ENCODE measurements at places on chromosomes 12 and 14.

GRCh38 chr12:14950982-14951746 lies 10.2 kb downstream of the ARHGDIB start:
- no peak for DNase-seq

DNA sequence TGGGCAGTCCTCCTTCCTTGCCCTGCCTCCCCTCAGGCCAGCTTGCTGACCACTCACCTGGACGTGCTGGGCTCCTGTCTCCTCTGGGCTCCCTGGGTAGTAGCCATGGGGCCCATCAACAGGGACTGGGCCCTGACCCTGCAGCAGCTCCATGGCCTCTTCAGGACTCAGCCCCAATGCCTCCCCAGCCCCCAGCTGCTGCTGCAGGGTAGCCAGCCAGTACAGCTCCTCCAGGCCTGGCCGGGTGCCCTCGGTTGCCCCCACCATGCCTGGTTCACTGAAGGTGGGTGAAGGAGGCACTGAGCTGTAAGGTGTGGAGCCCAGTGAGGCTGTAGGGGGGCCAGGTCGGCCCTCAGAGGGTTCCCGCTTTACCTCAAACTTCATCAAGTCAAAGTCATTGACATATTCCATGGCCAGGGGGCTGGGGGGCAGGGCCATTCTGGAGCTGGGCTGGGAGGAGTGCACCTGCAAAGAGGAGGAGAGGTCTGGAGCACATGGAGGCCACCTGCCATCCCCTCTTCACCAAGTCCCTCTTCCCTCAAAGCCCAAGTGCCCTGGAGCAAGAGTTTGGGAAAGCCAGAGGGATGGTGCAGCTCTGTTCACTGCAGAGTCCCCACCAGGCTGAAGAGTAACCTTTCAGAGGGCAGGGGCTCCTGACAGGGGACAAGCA lies 11.2 kb downstream of the CPNE6 start:
- no peak for DNase-seq

DNA sequence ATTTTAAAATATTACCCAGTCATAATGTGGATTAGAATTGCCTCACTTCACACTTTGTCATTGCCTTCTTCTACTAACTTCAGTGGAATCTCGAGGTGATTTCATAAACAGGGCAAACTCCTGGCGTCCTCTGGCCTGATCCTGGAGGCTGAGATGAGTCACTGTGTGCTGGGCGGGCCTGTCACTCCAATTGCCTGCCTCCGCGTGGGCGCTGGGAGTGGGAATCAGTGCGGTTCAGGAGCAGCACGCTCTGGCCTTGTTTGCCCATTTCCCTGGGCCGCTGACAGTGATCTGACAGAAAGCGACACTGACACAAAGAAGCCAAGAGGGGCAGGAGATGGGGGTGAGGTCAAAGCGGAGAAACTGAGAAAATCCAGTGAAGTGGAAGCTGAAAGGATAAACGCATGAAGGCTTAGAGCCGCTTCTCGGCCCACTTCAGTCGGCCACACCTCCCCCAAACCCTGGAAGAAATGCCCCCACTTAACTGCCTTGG lies 29.7 kb downstream of the LGR5 start:
- DNase-seq = no peak

- DNase-seq = no peak
Measured at GRCh38 chr12:116302166-116303058, 24.9 kb upstream of the MED13L start.

- no peak for DNase-seq
Measured at GRCh38 chr12:92987846-92988621, 58.9 kb upstream of the EEA1 start.

- no peak for DNase-seq
Measured at GRCh38 chr12:39574785-39575497, 44.7 kb downstream of the ABCD2 start.

GRCh38 chr12:12821975-12822374 lies 8.8 kb downstream of the DDX47 start:
- no peak for DNase-seq

DNA sequence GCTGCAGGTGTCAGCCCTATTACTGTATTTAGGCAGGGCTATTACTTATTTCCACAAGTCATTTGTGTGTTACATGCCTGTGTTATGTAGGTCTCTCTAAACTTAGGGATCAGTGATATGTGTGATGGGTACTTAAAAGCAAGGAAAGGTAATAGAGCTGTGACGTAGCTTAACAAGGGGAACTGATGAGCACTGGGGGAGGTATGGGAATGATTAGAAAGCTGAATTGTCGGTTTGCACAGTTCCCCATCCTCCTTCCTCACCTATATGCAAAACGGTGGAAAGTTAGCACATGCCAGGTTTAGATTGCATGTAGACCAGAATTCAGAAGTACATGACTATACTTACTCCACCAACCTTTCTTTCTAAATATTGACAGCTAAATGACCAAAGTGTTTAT lies 494.3 kb upstream of the GARIN6 start:
- no peak for DNase-seq

DNA sequence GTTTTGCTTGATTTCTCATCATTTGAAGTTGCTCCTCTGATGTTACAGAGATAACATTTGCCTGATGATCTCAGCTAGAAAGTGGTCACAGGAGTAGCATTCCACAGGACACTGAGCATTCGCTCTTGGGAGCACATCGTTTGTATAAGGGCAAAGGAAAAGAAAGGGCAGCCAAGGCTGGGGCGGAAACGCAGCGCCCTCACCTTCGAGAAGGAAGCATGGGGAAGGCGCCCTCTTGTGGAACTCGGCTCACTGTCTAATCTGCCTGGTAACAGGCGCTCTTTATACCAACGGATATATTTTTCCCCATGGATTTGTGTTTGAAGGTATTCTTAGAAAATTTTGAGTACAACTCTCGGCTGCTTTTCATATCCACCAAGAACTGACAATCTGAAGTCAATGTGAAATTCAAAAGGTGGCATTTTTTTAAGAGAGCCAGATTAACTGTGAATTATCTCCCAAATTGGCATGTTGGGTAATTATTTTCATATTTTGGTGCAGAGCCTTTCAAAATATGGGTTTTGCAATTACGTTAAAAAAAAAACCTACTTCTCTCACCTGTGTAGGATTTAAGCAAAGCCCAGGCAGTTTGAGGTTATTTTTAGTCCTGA lies 172.7 kb downstream of the CAND1 start:
- DNase-seq = no peak

DNA sequence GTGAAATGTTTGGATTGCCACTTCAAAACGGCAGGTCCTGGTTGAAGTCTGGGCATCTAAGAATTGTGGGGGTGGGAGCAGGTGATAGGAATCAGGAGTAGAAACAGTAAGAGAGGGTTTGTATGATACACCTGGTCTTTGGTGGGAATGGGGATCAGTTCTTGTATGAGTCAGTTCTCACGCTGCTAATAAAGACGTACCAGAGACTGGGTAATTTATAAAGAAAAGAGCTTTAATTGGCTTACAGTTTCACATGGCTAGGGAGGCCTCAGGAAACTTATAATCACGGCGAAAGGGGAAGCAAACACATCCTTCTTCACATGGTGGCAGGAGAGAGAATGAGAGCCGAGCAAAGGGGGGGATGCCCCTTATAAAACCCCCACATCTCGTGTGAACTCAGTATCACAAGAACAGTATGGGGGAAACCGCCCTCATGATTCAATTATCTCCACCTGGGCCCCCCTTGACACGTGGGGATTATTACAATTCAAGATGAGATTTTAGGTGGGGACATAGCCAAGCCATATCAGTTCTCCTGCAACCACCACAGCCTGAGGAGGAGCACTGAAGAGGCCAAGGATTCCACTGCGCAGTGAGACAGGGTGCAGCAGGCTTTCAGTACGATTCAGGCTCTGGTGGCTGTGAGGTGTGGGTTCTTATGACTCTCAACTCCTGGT lies 52.1 kb downstream of the DRAM1 start:
- no peak for DNase-seq

GRCh38 chr12:53603196-53603595 lies 23.0 kb downstream of the ATF7 start:
- no peak for DNase-seq

DNA sequence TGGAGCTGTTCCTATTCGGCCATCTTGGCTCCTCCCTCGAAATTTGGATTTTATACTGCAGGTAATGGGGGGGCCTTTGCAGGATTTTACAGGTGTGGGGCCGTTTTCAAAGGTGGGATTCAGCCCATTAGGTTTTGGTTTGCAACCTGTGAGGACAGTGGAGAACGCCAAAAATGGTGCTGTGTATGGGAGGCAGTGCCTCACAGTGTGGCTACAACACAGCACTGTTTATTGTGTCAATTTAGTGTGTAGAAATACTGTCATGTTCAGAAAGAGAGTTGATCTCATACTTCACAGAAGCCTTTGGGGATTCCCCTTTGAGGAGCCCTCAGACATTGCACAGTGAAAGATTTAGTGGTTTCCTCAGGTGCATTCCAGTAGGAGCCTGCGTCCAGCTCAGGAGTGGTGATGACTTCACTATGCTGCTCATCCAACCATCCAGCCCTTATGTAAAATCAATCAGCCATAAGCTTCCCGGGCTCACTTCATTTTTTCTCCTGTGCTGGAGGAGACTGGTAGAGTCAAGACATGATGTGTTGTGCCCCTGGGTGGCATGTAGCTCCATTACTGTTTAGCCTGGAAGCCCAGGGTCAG lies 92.7 kb upstream of the PRMT8 start:
- DNase-seq = no peak

DNA sequence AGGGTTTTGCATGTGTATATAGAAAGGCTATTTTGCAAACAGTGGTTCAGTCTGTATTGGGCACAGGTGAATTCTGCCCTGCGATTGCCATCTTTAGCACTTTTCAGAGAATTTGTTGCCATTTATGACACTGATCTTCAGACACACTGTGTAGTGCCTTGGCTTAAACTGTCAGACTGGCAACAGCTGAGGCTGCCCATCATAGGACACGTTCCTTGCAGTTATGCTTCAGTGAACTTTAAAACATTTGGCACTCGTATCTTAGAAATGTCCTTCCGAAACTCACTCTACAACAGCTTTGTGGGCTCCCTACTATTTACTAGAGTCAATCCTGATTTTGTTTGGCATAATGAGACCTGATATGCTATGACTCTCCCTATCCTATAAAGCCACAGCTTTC lies 29.1 kb downstream of the AP5M1 start:
- no peak for DNase-seq

DNA sequence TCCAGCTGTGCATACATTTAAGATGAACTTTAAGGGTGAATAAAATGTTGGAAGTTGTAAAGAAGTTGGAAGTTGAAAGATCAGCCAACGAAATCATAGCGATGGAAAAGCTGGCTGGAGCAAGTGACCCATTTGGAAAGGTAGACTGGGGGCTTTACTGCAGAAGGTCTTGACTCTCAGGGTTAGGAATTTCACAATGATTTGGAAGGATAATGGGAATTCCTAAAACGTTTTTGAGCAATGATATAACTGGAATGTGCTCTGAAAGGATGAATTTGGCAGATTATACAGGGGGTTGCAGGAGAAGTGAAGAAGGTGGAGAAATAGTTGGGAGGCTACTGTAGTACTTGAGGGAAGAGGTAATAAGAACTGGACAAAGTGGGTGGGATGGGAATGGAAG lies 27.4 kb downstream of the EMP1 start:
- DNase-seq = no peak

GRCh38 chr14:55272922-55273321 lies 1.7 kb downstream of the FBXO34 start:
- no peak for DNase-seq

GRCh38 chr12:39065455-39065854 lies 160.1 kb upstream of the CPNE8 start:
- no peak for DNase-seq

GRCh38 chr12:47725893-47726292 lies 603 bp upstream of the ENDOU start:
- DNase-seq = no peak

DNA sequence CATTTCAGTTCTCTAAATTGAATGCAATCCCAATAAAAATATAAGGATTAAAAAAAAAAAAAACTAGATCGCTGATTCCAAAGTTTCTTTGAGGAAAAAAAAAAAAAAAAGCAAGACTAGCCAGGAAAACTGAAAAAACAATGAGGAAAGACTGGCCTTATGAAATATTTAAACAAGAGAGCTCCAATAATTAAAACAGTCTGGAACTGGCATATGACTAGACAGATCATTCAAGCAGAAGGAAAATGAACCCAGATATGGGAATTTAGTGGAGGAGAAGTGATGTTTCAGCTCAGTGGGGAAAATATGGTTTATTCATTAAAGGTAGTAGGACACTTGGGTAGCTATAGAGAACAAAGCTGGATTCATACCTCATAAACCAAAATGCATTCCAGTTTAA lies 42.0 kb upstream of the TBC1D15 start:
- no peak for DNase-seq

DNA sequence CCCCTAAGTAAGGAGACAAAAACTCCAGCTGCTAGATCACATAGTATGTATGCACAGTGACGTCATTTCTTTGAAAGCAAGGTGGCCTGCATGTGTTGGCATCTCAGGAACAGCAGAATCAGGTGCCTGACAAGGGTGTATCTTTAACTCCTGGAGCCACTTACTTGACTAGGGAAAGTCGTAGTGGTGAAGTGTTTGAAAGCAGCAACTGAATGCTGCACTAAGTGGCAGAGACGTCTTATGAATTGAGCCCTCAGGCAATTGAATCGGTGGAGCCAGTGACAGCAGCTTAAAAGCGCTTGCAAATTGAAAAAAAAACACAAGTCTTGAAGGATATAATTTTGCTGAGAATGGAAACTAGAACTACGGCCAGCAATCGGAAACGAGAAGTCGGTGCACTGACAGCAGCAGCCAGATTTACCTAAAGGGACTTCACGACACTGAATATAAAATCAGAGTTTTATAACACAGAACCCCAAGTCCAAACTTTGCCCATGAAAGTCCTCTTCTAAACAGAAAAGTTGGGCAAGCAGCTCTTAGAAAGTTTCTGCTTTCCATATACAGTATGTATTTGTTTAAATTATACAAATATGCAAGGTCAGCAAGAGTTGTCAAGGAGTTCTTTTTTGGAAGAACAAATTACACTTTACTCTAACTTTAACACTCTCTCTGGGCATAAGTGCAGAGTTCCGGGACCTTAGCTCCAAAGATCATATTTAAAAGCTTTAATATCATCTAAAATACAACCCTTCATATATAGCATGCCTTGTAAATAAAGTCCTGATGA lies 1.1 kb downstream of the IGF1 start:
- no peak for DNase-seq

DNA sequence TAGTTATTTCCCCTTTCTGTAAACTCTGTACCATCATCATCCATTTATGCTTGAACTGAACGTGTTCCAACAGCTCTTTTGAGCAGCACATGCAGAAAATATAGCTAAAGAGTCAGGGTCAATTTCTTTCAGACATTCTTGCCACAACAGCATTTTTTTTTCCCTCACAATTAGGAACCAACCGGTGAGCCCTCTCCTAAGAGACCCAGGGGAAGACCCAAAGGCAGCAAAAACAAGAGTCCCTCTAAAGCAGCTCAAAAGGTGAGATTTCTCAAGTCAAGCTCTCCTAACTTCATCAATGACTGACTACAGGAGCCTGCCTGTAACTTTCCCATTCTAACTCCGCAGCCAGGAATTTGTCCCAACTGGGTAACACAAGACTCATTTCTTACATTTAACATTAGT lies 3.5 kb downstream of the HMGA2 start:
- DNase-seq = peak; percentile 47

- DNase-seq = no peak
Measured at GRCh38 chr14:23115039-23115731, 3.9 kb downstream of the CEBPE start.
